Cortex of kidney (tissue), 1 donor: ENCODE measurements at places on chromosomes 4 and X.

DNA sequence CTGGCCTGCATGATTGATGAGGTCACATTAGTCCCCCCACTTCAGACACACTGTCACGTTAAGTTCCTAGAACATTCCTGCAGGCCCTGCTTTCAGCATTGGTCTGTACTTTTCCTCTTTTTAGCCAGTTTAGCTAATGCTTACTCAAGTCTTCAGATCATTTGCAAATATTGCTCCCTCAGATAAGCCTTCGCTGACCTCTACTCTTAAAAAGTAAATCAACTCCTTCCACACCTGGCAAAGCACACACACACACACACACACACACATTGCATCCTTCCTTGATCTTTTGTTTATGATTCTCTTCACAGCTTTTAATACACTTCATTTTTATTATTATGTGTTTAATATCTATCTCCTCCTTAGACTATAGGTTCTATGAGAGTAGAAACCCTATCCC, 31.4 kb downstream of the PARM1 start:
- DNase-seq, result no peak

GRCh38 chr4:30753316-30753715, 33.1 kb downstream of the PCDH7 start:
- no peak for DNase-seq

DNA sequence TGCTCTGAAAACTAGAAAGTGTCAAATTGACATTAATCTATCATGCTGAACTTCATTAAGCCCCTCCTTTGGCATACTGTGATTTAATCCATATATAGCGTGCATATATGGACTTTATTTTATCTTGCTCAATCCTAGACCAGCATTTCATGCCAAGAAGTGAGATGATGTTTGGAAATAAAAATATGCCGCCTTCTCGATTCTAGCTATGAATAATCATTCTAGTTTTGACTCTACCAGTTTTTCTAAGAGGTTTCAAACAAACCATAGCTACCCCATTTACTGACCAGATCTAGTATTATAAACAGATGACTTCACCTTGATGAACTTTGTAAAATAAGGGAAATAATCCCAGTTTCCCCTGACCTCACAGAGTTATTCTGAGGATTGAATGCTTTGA, 95.0 kb downstream of the ARX start:
- DNase-seq, result no peak

DNA sequence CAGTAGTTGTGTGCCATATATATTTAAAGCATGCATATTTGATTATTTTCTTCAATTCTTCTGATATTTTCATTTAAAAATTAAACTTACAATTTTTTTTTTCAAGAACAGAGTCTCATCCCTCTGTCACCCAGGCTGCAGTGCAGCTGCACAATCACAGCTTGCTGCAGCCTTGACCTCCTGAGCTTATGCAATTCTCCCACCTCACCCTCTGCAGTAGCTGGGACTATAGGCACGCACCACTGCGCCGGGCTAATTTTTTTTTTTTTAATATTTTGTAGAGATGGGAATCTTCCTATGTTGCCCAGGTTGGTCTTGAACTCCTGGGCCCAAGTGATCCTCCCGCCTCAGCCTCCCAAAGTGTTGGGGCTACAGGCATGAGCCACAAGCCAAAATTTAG, 5.8 kb upstream of the DCLK2 start:
- no peak for DNase-seq

DNA sequence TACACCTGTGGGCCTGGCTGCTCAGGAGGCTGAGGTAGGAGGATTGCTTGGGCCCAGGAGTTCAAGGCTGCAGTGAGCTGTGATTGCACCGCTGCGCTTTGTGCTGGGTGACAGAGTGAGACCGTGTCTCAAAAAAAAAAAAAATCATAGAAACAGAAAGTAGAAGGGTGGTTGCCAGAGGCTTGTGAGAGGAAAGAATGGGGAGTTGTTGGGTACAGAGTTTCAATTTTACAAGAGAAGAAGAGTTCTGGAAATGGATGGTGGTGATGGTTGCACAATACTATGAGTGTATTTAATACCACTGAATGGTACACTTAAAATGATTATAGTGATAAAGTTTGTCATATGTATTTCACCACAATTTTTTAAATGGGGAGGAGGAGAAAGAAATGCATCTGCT, 10.2 kb upstream of the GLOD5 start:
- no peak for DNase-seq

- no peak for DNase-seq
Observed at GRCh38 chr4:89162496-89162895, 51.2 kb downstream of the TIGD2 start.
